ENCODE measurements at places on chromosomes 6 and 20. TPM values are rescaled to one million over a fixed set of nuclear protein-coding genes. Genes with fewer than 3 reads are reported as not detected.

GRCh38 chr20:62707276-62707920 lies 1.2 kb upstream of the NTSR1 start:
- no peak for DNase-seq

DNA sequence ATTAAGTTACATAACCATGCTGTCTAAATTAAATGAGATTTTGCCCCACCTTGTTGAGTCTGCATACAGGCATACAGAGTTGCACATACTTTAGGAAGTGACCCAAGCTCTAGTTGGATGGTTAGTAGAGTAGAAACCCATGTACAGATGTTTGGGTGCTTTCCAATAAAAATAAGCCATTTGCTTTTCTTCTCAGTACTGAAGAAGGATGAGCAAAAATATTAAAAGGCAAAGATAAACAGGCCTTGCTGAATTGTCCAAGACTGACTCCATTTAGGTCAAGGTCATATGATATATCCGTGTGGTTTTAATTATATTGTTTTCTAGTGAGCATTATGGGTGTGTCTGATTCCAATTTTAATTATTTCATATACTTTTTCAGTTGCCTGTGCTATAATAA lies 589.4 kb downstream of the RFPL4B start:
- no peak for DNase-seq

GRCh38 chr20:8043687-8044282 lies 24.2 kb upstream of the TMX4 start:
- peak; percentile 60 for DNase-seq

DNA sequence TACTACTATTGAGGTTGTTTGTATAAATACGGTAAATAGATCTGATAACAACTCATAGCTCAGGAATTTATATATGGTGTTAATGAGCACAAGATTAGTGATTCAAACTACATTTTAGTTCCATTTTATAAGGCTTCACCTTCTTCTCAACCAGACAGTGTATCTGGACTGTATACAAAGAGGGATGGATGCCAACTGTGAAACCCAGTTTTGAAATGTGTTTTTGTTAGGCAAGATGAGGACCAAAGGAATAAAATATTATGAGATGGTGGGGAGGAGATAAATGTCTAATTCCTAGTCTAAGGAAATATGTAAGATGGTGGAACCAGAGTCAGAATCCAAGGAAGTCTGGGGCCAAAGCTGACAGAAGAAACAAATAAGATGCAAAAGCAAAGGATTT lies 329.0 kb downstream of the GRIK2 start:
- DNase-seq = no peak

DNA sequence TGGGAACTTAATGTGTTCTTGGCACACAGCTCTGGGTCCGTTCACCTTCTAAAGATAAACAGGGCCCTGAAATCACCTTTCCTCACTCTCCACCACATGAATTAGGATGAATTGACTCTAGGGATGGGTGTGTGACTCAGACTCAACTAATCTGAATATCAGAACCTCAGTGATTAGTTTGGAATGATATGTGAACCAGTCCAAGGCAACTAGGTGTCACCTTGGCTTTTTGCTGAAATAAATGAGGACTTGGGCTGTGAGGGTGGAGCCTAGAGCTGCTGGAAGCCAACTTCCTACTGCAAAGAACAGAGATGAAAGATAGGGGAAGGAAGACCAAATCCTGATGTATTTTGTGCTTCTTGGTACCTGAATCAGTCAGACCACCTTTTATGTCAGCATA lies 132.0 kb upstream of the RNF24 start:
- no peak for DNase-seq

DNA sequence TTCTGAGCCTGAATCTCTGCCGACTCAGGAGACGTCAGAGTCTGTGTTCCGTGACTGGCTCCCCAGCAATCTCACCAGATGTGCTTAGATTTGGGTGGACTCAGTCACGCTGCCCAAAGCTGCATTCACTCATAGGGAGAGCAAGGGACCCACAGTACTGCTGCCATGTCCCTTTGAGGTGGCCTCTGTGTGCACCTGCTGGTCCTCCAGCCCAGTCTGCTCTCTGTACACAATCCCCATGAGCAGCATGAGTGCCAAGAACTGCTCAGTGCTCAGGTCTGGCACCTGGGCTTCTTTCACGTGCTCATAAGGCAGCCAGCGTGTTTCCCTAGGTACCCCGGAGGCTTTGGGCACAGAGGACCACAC lies 44.2 kb upstream of the TIAM2 start:
- DNase-seq = no peak

EDN1 gene
- polyA plus RNA-seq = 4.8 TPM

GLP1R gene
- polyA plus RNA-seq = 1.1 TPM

BMP5 gene
- 2.8 TPM for polyA plus RNA-seq

OPN5 gene
- polyA plus RNA-seq = 1.5 TPM
